Hypothalamus (tissue), 51 donors: ENCODE measurements at places on chromosomes 2 and 18.

DNA sequence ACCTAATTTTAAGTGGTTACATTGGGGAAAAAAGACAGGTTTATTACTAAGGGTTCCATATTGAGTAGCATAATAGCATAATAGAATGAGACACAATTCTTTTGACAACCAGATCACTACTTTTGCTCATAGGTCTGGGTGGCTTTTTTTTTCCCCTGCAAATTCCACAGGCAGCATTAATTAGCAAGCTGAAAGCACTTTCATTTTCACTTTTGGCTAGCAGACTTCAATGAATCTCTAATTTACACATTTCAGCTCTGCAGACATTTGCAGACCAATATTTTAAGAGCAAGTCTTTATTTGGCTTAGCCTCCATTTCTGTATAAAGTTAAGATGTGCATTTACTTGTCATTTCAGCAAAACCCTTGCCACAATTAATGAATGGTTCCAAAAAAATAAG lies 185.5 kb downstream of the NOL4 start:
- no peak for DNase-seq

DNA sequence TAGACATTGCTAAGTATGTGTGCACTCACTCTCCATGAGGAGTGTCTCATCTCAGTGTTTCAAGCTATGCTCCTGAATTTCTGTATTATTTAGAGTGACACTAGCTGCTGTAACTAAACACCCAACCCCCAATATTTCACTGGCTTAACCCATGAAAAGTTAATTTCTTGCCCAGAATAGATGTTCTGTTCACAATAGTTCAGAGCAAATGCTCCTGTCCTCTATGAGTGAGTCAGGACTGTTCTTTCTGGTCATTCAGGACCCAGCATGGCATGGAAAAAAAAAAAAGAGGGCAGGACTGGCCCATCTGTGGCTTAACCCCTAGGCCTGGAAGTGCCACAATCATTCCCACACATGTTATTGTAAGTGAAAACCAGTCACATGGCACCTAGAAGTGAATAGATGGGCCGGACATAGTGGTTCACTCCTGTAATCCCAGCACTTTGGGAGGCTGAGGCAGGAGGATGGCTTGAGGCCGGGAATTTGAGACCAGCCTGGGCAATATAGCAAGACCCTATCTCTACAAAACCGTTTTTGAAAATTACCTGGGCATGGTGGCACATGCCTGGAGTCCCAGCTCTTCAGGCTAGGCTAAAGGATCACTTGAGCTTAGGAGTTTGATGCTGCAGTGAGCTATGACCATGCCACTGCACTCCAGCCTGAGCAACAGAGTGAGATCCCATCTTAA lies 663.6 kb downstream of the IRS1 start:
- no peak for DNase-seq

DNA sequence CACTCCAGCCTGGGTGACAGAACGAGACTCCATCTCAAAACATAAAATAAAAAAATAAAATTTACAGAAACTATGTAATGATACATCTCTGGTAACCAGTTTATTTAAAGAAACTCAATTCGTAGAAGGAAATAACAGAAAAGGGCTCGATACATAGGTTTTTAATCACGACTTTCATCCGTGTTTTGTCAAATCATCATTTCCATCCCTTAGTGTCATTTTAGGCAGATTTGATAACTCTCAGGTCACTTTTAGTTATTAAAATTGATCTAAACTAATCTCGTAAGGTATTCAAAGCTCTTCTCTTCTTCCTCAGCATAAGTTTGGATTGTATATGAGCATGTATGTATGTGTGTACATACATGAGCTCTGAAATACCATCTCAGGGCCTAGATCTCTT lies 59.3 kb upstream of the SPTBN1 start:
- no peak for DNase-seq

DNA sequence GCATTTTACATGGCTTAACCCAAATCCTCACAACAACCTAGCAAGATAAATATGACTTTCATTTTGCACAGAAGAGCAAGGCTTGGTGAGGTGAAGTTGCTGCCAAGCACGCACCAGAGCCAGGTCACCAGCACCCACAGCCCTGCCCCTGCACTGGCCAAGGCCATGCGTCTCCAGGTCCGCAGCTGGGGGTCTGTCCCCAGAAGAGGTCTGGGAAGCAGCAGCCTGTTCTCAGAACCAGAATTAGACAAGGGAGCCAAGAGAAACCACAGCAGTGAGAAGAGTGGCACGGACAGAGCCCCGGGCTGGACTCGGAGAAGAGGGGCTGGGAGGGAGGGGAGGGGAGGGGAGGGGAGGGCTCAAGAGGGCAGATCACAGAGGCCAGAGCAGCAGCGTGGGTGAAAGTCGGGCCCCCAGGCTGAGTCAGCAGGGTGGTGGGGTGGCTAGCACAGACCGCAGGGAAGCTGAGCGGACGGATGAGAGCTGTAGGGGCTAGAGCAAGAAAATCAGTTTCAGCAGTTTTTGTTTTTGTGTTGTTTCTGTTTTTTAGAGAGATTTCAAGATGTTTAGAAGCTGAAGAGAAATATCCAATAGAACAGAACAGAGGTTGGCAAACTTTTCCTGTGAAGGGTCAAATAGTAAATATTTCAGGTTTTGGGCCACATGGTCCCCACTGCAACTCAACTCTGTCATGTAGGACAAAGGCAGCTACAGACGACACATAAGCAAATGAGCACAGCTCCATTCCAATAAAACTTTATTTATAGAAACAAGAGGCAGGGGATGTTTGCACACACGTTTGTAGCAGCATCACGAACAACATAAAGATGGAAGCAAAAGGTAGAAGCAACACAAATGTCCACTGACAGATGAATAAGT lies 7.4 kb upstream of the MTERF4 start:
- DNase-seq, result no peak

DNA sequence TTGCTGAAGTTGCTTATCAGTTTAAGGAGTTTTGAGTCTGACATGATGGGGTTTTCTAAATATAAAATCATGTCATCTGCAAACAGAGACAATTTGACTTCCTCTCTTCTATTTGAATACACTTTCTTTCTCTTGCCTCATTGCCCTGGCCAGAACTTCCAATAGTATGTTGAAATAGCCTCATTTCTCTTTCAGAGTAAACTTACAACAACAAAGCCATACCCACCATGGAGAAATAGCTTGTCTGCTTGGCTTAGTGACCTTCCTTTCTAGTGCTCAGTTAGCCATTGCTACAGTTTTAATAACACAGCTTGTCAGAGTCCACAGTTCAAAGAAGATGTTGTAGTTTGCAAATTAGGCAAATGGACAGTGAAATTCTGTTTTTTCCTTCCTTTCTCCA lies 228.0 kb downstream of the ETAA1 start:
- no peak for DNase-seq

GRCh38 chr2:942775-943460 lies 7.7 kb upstream of the SNTG2 start:
- no peak for DNase-seq

GRCh38 chr2:230886671-230887071 lies 21.9 kb downstream of the ITM2C start:
- peak; percentile 42 for DNase-seq

DNA sequence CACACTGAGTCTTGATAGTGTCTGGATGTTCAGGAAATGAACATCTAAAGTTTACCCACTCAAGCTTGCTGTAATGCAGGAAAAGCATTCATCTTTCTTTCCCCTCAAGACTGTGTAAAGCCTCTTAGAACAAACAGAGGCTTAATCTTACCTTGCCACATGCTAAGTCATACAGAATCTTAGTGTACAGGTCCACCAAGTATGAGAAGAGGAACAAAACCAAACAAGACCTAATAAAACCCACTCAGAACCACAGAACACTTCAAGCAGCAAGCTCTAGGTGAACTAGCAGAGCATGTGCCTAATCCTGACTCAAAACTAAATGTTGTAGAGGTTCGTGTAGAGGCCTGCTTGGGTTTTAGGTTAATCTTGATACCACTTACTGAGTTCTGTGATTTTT lies 97.6 kb downstream of the SPTBN1 start:
- DNase-seq, result no peak

DNA sequence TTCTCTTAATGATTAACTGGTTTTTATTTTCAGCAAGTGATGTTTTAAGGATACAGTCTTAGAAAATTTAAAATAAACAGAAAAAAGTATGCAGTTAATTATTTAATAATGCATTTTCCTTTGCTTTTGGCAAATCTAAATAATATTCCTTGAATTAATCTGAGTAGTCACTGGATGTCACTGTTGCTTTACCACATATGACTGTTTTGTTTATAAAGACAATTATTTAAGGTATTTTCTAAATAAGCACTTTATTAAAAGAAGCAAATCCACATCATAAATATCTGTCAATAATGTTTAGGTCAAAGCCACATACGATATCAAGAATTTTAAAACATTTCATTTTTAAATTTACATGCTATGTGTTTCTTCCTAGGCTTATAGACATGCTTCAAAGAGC lies 40.6 kb upstream of the TFPI start:
- DNase-seq, result no peak

DNA sequence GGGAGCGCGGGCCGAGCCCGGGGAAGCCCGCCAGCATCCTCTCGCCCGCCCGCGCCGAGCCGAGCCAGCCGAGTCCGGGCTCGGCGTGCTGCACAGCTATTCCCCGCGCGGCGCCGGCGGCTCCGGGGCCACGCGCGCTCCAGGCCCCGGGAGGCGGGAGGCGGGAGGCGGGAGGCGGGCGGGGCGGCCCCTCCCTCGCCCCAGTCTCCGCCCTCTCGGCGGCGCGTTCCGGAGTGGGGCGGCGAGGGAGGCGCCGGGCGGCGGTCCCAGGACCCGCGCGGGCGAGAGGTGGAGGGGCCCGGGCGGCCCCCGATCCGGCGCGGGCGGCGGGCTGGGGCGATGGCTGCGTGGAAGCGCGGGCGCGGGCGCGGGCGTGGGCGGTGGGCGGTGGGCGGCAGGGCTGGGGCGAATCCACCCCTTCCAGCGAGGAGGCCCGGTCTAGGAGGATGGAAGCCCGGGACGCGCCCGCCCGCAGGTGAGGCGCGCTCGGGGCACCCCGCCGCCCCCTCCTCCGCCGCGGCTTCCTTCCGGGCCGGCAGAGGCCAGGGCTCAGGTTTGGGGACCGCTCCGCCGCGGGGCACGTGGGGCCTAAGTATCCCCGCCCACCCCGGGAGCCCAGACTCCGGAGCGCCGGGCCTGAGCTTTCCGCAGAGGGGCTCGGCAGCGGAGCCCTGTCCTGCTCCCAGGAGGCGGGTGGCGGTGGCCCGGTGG lies at the start of gene ADCY3:
TSS of gene ADCY3 (minus strand) at position 140 of the 711 bp plus-strand sequence. CDS start 1,250 bp downstream, outside the sequence.
- DNase-seq, result peak; percentile 47

GRCh38 chr2:33673937-33674336 lies 74.8 kb upstream of the FAM98A start:
- DNase-seq, result no peak

DNA sequence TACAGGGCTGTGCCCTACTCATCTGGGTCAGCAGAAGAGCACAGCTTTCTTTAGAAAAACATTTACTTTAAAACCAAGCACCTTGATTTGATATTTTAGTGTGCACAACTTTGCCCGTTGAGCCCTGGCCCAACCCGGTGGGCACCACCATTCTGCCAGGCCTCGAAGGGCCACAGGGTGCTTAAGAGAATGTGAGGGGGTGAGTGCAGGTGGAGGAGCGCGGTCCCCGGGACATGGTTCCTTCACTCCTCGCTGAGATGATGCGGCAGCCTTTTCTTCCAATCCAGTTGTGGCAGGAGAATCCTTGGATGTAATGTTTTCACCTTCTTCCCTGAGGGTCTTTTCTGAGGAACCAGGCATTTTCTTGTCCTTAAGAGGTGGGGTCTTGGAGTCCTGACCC lies 119.0 kb downstream of the RPIA start:
- no peak for DNase-seq

DNA sequence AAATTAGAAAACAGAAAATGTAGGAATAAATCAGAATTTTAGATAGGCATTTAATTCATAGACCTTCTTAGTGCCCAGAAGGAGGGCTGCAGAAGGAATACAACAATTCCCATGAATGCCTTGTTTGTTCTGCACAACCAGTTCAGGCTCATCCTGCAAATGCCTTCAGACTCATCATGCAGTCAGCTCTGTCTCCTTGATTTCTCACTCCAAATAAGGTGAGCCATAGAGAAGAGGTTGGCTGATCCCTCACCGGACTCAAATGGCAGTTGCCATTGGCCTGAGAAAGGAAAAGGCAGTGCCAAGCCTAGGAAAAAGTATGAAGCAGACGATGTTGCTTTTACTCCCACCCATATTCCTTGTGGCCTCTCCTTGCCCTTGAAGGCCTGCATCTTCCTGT lies 50.3 kb downstream of the DSC3 start:
- DNase-seq, result no peak

DNA sequence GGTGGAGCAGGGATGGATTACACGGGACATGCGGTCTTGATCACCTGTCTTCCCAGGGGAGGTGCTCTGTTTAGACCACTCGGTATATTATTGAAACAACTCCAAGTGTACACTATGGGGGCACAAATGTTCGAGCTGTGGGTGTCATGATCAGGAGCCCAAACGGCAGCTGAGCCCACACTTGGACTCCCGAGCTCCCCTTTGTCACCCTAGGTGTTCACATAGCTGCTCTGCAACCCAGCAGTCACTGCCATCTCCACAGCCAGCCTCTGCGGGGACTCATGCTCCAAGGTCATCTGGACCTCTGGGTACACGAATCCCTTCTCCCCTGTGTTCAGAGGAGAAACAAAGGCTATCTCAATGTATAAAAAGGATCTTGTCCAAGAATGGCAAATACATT lies 46.0 kb downstream of the CAPN13 start:
- no peak for DNase-seq

- DNase-seq, result no peak
Measured at GRCh38 chr2:114350186-114350725, 92.2 kb upstream of the DPP10 start.

GRCh38 chr2:209501579-209501978 lies 77.7 kb downstream of the MAP2 start:
- DNase-seq, result no peak

DNA sequence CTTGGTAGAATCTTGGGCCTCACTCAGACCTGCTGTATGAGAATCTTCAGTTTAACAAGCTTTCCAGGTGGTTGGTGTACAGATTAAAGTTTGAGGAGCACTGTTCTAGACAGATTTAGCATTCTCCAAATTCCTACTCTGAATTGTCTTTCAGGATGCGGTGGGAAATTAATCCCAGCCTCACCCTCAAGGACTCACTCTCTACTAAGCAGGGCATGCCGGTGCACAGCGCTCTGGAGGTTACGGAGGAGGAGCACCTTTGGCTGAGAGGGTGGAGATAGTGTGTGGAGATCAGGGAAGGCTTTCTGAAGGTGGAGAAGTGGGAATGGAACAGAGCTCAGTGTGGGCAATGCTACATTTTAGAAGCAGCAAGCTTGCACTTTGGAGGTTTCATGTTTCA lies 359.2 kb downstream of the LRATD1 start:
- DNase-seq, result no peak
